Left renal cortex interstitium (tissue), 4 donors: ENCODE measurements at places on chromosomes 16 and 17.

- no peak for DNase-seq
Measured at GRCh38 chr17:44832805-44833204, 2.7 kb upstream of the GJC1 start.

GRCh38 chr17:50292465-50292864 is 18.2 kb downstream of the TMEM92 start:
- no peak for DNase-seq

DNA sequence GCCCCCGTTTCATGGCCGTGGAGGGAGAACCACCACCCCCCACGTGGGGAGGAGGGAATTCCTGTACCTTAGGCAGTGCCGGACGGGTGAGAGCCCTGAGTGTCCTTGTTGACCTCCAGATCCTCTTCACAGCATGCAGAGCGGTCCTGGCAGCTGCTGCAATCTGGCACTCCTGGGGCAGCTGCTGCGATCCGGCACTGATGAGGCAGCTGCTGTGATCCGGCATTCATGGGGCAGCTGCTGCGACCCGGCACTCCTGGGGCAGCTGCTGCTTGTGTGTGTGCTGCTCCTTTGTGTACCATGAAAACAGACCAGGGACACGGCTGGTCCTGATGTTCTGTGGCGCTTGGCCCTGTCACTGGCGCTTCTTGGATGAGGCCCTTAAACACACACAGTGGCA is 12.8 kb downstream of the ZNF778 start:
- no peak for DNase-seq

DNA sequence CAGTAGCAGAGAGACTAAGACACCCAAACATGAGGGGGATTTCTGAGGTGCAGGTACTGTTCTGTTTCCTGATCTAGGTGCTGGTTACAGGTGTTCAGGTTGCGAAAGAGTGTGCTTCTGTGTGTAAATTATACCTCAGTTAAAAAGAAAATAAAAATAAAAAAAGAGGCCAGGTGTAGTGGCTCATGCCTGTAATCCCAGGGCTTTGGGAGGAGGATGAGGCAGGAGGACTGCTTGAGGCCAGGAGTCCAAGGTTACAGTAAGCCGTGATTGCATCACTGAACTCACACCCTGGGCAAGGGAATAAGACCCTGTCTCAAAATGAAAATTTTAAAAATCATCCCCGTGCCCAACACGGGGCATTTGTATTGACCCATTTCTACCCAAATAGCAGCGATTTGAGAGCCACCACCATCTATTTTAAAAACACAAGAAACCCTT is 3.2 kb upstream of the DCAF7 start:
- DNase-seq, result no peak

- no peak for DNase-seq
Measured at GRCh38 chr16:68907781-68908181, 64.5 kb downstream of the TANGO6 start.

DNA sequence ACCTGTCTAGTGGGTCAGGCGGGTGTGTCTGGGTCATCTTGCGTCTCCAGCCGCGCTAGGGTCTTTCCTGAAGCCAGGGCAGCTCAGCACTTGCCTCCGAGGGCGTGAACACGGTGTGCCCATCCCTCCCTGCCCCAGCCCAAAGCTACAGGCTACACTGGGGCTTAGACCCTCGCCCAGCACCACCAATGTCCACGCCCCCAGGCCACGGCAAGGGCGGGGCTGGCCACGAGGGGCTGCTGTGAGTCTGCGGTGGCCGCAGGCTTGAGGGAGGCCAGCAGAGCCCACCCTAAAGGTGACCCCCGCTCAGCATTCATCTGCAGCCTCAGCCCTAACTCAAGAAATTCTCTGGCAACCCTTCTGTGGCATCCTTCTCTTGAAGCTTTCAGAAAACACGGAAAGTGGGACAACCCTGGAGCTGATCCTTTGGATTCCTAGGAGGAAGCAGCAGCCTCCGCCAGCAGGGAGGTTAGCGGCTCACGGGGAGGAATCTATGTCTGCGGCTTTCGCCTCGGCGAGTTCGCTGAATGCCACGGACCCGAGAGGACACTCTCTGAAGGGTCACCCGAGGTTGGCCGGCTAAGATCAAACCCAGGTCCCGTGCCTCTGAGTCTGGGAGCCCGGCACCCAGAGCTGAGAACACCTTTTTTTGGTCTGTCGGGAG is 41.7 kb downstream of the TIMM22 start:
- no peak for DNase-seq

DNA sequence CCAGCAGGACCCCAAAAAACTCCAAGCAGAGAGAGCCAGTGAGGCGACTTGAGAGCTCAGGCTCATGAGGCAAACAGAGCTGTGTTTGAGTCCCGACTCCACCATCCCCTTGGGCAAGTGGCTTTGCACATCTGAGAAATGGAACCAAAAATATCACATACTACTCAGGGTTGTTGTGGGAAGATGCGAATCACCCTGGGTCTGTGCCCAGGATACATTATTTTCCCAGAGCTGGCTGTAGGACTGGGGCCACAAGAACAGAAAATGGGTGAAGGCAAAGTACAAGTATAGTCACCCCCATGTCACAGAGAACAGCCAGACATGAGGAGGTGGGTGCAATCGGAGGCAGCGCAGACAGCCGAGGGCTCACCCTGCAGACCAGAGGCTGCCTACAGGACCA is 127.3 kb downstream of the GAS7 start:
- DNase-seq, result no peak

DNA sequence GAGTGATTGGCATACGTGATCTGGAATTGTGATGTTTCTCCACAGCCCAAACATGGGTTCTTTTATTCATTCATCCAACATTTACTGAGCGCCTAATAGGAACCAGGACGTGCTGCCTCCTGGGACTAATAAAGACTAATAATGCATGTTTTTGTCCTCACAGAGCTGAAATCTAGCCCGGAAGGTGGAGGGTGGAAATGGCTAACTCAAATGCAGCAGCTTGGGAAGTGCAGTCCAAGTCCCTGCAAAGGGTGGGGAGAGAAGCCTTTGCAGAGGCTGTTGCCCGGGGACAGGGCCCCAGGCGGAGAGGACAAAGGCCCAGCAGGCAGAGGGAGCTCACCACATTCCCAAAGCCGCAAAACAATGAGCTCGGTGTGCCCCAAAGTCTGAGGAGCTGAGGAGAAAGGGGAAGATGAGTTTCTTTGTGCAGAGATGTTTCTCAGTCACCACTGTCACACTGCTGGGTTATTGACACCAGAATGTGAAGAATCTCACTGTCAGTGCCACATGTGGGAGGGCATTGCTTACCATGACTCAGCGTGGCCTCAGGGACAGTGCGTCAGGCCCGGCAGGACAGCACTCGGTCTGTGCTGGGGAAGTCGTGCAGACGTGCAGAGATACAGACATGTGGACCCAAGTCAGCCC is 118.2 kb upstream of the CHMP6 start:
- no peak for DNase-seq

DNA sequence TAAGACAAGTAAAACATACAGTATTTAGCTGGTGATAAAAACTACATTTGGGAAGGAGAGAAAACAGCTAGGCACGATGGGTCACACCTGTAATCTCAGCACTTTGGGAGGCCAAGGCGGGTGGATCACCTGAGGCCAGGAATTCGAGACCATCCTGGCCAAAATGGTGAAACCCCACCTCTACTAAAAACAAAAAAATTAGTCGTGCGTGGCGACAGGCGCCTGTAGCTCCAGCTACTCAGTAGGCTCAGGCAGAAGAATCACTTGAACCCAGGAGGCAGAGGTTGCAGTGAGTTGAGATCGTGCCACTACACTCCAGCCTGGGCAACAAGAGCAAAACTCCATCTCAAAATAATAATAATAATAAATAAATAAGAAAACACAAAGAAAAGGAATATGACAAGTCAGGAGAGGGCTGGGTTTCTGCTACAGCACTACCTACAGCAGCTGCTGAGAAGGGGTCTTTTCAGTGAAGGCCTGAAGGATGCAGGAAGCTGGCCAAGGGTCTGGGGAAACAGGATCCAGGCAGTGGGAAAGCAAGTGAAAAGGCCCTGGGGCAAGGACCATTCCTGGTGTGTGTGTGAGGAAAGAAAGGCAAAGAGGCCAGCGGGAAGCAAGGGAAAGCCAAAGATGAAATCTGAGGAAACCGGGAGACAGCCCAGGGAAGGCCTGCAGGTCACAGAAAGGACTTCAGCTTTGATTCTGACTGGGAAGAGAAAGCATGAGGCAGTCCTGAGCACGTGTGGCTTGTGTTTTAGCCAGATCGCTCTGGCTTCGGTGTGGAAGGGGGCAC is 10.6 kb downstream of the MBTPS1 start:
- no peak for DNase-seq

GRCh38 chr17:16339959-16340358 is 13.3 kb downstream of the CENPV start:
- DNase-seq, result no peak

- no peak for DNase-seq
Measured at GRCh38 chr16:50675686-50676610, 5.2 kb downstream of the SNX20 start.

DNA sequence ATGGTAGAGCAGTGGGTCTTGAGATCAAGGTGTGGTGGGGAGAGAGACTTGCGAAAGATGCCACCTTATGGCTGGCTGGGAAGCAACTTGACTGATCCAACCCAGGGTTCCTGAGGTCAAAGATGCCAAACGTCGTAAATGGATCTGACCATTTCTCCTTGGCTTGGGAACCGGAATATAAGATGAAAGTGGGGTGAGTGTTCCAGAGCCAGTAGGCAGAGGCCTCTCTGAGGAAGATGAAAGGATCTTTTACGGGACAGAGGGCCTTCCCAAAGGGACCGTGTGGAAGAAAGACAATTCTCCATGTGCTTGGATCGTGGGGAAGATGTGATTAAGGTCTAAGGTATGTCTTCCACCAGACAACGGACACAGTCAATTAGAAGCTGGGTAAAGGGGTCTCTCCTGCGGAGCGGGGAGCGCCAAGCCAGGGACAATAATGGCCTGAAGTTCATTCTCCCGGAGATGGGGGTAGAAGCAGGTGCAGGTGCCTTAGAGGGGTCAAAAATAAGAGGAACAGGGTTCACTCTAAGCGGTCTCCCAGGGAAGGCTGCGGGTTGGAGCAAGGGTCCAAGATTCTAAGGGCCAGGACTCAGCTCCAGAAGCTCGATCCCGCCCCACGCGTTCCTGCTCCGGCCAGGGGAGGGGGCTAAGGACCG is 800 bp downstream of the FXR2 start:
- DNase-seq, result no peak

DNA sequence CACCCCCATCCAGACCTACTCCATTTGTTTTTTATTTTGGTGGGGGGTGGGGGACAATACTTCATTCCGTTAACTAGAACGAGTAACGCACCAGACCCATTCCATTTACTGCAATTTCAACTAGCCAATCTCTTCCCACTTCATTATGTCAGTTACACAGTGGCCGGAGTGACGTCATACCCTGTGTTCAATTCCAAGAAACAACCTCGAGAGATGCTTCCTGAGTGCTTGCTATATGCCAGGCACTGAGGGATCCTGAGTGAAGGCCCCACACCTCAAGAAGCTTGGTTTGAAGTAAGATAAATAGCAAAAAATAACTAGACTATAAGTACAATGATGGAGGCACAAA is 9.1 kb upstream of the SIAH1 start:
- no peak for DNase-seq

DNA sequence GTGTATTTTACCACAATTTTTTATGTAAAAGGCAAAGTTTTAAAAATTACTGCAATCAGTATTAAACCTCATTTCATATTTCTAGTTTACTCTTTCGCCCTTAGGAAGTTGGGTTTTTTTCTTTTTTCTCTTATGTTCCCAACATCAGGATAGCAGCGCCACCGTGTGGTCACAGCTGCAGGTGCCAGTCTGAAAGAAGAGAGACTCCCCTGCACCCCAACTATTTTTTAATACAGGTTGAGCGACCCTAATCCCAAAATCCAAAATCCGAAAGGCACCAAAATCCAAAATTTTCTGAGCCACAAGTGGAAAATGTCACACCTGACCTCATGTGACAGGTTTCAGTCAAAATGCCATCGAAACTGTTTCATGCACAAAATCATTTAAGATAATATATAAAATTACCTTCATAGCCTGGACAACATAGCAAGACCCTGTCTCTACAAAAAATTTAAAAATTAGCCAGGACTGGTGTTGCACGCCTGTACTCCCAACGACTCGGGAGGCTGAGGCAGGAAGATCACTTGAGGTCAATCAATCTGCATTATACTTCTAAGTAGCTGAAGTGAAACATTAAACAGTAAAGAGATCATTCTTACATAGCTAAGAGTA is 21.8 kb upstream of the ASGR2 start:
- DNase-seq, result peak; percentile 29

GRCh38 chr16:30010844-30011713 is at the start of gene DOC2A:
Gene DOC2A (minus strand): TSS chr16:30011027. CDS start chr16:30010222, 805 bp downstream.
- no peak for DNase-seq

DNA sequence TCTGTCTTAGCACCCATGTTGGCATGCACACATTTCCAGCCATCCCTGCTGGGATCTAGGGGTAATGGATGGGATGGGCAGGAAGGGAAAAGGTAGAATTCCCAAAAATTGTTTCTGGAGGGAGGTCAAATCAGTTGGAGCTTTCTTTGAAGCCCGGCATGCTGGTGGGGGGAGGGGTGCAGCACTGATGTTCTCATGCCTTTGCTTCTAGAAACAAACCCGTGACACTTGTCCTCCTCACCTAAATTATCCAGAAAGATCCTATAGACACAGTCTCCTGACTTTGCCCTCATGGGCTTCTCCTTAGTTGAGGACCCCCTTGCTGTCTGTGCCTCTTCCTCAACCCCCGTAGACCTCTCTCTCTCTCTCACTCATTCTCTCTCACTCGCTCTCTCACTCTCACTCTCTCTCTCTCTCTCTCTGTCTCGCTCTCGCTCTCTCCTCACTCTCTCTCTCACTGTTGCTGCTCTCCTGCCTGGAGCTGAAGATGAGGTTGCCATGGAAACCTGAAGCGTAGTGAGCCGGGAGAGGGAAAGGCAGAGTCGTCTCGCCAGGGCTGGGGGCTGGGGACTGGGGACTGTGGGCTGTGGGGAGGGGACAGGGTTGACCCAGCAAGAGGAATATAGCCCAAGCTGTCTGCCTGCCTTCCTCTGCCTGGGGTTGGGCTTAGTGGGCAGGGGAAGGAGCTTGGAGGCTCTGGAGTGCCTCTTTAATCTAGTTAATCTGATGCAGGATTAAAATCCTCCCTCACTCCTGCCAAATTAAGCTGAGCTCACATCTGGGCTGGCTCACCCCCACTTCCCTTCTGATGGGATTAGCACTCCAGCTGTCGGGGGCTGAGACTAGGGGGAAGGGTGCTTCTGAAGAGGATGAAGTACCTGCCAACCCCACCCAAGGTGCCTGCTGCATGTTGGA is 16.1 kb downstream of the LASP1 start:
- no peak for DNase-seq

DNA sequence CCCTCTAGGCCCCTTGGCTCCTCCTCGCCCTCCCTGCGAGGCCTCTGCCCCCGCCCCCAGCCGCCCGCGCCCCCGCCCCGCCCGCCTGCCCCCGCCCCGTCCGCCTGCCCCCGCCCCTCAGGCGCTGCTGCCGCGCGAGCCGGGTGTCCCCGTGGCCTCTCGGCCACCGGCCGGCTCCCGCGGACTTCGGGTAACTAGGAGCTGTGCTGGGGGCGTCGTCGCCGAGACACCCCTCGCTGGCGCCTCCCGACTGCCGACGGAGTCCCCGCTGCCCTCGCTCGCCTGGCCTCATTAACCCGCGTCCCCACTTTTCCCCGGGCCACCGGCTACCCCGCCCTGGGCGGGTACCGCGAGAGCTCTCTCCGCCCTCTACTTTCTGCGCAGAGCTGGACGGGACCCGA is at the start of gene TLCD1:
TSS of gene TLCD1 (minus strand) at position 8 of the 401 bp plus-strand sequence. CDS start 136 bp downstream, outside the sequence.
- DNase-seq, result no peak
